ENCODE measurements at places on chromosomes 7 and 10.

GRCh38 chr10:80755893-80756292 is 218.2 kb downstream of the SH2D4B start:
- DNase-seq: no peak

DNA sequence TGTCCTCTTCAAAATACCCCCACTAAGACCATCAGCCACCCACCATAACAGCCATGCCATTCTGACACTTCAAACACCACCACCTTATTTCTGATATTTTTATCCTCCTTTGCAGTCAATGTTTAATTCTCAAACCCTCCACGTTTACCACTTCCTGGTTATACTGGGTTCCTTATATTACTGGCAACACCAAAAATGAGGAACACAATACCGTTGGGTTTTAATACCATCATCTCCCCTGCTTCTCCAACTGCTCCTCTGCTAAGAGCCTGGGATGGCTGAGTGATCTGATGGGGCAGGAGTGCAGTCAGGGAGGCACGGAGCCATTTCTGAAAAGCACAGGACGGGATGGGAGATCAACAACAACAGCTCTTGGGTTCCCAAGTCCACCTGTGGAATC is 140.5 kb downstream of the CHCHD3 start:
- no peak for DNase-seq

DNA sequence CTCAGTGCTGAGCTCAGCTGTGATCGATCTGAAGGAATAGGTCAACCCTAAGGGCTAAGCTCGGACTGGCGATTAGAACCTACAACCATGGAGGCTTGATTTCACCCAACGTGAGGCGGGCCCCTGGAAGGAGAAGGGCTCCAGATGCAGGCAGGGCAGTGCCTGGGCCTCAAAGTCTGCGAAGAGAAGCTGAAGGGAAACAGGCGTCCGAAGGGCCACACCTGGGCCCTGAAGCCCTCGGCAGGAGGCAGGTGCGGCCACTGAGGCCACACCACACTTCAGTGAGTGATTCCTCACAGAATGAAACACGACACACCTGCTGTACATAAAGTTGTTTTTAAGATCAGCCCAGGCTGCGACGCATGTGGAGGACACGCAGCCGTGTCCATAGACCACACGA is 198.7 kb downstream of the PTPRN2 start:
- no peak for DNase-seq

DNA sequence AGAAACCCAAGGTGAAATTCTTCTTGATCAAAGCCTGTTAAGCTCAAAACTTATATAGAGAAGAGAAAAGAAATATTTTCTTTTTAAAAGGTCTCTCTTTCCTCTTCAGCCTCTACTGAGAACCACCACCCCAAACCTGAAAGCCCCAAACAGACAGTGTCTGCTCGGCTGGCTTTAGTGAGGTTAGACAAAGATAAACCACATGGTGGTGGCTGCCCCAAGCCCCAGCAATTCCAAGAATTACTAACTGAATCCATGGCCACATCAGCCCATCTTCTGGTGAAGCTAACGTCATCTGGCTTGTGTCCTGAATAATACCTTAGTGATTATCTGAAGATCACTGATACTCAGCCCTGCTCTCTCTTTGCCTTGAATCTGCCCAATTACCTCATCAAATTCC is 275.0 kb downstream of the ELMO1 start:
- DNase-seq: no peak

- peak; percentile 49 for DNase-seq
These were observed 15.2 kb upstream of the FZD1 start for GRCh38 chr7:91248996-91249395.

GRCh38 chr7:43647673-43648472 is 65.0 kb downstream of the STK17A start:
- peak; percentile 100 for DNase-seq

DNA sequence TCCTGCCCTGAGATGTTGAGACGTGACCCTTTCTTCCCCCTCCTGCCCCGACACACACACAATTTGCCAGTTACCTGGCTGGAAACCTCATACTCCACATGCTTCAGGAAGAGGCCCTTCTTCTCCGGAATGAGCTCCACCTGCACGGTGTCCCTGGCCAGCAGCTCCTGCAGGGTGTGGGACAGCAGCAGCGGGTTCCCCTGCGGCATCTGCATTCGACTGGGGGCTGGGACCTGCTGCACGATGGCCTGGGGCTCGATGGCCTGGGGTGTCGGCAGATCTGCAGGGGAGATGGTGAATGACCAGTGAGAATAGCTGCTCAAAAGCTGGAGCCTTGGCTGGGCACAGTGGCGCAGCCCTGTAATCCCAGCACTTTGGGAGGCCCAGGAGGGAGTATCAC is 36.0 kb downstream of the NUDT1 start:
- no peak for DNase-seq

DNA sequence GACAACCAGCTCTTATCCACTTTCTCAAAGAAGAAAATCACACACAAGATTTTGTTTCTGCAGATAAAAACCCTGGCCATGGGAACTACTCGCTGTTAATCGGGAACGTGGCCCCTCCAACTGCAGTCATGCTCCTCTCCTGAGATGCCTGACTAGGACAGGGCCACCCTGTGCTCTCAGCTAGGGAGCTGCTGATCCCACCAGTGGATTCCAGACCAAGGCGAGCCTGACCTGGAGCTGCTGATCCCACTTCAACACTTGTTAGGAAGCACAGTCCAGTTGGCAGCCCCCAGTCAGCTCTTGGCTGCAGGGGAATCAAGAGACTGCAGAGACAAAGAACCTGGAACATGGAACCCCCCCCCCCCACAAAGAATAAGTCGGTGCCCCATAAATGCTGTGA is 474.3 kb upstream of the MGMT start:
- DNase-seq: no peak

DNA sequence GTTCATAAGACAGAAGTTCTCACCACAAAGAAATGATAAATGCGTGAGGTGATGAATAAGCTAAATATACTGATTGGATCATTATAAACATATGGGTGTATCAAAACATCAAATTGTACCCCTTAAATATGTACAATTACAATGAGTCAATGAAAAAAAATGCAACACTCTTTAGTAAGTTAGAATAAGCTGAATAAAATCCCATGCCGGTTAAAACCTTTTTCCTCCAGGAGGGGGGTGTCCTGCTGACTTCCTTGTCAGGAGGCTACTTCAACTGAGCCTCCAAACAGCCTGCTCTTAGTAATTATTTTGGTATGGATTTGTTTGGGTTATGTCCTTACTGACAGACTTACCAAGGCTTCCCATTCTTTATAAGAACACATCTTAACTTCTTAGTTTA is 649.1 kb downstream of the INHBA start:
- DNase-seq: peak; percentile 31

GRCh38 chr7:147438216-147438615 is 1152.3 kb upstream of the C7orf33 start:
- DNase-seq: no peak

GRCh38 chr7:33233659-33234058 is 104.3 kb downstream of the BBS9 start:
- no peak for DNase-seq

GRCh38 chr7:13032084-13032483 is 344.7 kb downstream of the ARL4A start:
- DNase-seq: no peak

DNA sequence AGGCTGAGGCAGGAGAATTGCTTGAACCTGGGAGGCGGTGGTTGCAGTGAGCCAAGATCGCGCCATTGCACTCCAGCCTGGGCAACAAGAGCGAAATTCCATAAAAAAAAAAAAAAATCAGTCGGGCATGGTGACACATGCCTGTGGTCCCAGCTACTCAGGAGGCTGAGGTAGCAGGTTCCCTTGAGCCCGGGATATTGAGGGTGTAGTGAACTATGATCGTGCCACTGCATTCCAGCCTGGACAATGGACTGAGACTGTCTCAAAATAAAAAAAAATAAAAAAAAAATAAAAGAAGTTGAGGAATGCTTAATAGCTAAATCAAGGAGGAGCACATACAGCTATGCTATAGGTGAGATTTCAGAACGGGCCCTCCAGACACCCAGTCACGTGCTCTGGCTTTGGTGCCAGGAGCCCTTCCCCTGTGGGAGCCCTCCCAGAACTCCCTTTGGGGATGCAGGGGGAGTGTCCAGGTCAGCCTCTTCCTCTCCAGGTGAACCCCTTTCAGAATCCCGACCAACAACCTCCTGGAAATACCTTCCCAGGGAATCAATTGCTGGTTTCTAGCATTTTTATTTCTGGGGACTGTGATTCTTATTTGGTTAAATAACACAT is 42.9 kb upstream of the CTBP2 start:
- DNase-seq: no peak

- no peak for DNase-seq
These were observed 712.9 kb upstream of the NRP1 start for GRCh38 chr10:34047389-34047788.

- DNase-seq: no peak
These were observed 64.4 kb downstream of the BPGM start for GRCh38 chr7:134710854-134711624.

DNA sequence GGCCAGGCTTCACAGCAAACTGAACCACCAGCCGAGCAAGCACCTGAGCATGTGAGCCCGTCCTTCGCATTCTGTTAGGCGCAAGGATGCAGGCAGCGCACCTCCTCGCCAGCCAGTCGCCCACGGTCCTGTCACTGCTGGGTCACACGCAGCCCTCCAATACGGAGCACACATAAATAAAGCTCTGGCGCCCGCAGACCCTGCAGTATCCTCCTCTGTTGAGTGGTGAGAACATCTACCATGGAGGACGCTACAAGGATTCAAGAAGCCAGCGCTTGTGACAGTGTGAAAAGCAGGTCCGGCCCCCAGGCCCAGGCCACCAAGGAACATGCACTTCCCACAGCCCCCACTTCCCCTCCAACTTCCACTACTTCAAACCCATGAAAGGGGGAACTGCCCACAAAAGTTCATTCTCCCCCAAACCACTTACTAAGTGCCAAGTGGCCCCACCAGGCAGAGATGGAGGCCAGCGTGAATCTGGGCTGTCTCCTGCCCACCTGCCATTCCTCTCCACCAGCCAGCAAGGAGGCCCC is 34.8 kb downstream of the VOPP1 start:
- DNase-seq: no peak

DNA sequence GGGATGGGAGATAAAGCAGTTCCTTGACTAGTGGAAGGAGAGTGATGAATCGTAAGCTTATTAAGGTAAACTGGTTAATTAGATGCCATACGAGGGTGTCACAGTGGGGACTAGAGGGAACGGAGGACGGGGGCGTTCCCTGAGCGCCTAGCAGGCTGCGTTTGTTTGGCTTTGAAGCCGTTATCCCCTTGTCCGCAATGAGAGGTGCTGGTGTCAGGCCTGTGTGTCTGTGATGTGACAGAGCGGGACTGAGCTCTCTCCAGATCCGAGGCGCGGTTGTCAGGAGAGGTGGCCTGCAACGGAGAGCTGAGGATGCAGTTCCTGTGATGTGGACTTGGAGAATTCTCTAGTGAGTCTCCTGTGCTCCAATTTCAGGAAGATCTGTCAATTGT is 60.0 kb upstream of the PRPS1L1 start:
- DNase-seq: no peak

- no peak for DNase-seq
These were observed 71.1 kb upstream of the KAT6B start for GRCh38 chr10:74755273-74755672.

- no peak for DNase-seq
These were observed 170.5 kb upstream of the KLF6 start for GRCh38 chr10:3955493-3955892.

GRCh38 chr10:68334672-68335467 is 2.1 kb upstream of the PBLD start:
- DNase-seq: no peak

DNA sequence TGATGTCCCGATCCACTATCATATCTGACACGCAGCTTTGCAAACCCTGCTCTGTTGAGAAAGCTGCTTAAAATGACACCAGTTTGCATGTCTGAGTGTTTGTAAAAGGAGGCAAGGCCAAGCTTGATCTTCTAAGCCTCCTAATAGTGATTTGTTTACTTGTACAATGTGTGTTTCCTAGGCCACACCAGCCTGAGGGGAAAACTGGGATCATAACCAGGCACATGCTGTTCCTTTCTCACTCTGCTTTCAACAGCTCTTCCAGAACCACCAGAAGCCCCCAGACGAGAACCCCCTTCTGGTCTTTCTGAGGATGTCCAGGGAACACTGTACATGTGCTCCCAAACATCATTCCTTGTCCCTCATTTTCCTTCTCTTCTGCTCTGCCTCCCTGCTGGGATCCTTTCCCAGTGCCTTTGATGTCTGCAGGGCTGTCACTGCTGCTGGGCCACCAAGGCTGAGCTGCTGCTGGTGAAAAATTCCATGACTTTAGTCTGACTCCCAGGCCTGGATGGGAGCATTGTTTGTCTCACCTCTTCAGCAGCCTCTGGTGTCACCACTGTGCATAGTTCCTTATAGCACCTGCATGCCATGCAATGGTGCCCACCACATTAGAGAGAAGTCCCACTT is 4.0 kb upstream of the LGI1 start:
- no peak for DNase-seq

DNA sequence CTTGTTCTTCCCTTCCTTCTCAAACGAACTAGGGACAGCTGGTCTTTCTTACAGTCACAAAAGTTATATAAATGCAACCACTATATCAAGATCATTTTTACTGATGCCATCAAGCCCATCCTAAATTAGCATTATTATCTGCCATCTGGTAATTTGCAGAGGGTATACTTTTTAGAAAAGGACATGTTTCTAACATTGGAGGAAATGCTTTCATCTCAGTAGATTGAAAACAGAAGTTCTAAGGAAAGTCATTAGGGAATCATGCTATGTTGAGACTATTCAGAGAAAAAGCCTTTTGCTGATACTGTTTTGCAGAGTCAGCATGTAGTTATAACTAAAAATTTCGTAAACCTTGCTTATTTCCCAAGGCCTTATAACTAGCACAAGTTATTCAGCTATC is 146.7 kb downstream of the WNT2 start:
- no peak for DNase-seq

DNA sequence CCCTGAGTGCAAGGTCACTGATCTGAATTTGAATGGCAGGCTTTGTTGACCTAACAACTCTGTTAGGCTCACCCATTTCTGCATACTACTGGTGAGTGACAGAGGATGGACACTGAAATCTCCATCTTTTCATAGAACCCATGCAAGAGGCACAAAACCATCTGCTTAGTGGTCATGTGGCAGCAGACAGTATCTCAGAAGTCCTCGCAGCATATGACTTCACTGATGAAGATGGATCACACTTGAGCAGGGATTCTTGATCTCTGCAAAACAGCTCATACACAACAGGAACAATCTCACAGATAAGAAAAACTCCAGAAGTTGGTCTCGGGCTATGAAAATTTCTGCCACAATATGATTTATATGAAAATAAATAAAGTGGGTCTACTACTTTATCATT is 487.9 kb downstream of the KCNMA1 start:
- no peak for DNase-seq

- DNase-seq: no peak
These were observed 140.4 kb upstream of the MAGI2 start for GRCh38 chr7:79593866-79594301.

Measured in AG10803 (cell line).